Caki2 (cell line): ENCODE measurements at places on chromosomes 3 and 15. TPM values are rescaled to one million over a fixed set of nuclear protein-coding genes. Genes with fewer than 3 reads are reported as not detected.

GRCh38 chr3:145673838-145674237 is 487.1 kb downstream of the PLOD2 start:
- DNase-seq, result no peak

DNA sequence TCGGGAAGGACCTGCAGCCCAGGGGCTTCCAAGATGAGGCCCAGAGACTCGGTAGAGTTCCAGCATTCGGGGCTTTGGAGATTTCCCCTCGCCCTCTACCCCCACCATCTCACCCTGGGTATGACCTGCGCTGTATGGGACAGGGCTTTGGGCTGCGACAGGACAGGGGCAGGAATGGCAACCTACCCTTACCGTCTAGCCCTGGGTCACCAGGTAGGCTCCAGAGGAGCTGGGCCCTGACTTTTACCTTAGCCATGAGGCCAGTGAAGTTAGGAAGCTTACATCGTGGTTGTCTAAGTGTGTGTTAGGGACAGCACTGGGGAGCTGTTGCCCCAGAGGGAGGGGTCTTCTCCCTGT is 683 bp downstream of the PPM1M start:
- no peak for DNase-seq

- peak; percentile 40 for DNase-seq
These were observed 806.5 kb downstream of the OTOL1 start for GRCh38 chr3:162302983-162303624.

Gene CA12
- 194 and 272 TPM in 2 replicates for total RNA-seq

Gene SPATA12
- total RNA-seq, result 0.43 and 1.0 TPM in 2 replicates

DNA sequence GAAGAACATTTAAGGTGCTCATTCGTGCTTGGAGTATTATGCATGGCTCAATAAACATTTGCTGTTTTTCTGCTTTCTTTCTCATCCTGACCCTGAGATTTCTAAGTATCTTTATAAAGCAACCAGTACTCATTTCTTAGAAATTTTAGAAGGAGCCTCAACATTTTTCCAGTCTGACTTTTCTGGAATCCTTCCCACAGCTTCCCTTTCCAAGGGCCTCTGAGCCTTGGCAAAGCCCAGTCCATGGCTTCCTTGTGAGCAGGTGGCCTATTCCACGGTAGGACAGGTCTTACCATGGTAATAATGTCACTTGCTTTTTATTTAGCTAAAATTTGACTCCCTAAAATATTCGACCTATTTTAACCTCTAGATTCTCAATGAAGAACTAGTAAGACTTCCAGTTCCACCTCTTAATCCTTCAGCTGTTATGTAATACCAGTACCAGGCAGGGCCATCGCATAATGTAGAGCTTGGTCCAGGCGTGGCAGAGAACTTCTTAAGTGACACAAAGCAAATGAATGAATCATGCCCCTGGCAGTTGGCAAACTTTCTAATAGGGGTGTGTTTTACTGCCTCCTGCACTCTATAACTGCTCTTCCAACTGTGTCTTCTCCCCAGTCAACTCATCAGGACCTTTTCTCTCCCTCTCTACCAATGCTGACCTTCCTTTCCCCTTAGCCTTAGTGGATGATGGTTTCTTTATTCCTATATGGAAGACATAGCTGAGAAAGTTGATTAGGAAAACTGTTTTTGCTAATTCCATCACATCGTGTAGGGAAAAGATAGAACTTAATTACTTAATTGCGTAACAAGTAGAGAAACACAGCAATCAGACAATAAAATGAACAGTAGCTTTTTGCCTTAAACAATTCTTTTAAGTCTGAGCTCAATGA is 894 bp upstream of the TM4SF4 start:
- peak; percentile 85 for DNase-seq

DNA sequence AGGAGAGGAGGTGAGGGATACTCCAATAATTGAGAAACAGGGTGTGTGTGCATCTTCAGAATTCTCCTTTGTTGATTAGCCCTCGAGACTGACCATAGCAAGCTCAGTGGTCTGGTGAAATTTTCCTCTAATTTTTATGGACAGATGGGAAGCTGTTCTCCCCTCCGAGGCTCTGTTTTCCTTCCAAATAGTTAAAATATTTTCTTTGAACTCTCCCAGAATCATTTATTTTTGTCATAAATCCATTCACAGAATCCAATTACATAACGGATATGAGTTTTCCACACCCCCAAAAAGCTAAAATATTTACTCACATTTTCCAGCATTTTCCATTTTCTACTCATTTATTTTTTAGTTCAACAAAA is 36.5 kb downstream of the QTRT2 start:
- no peak for DNase-seq

GRCh38 chr3:38281895-38282686 is at the start of gene SLC22A14:
Gene SLC22A14 (plus strand): TSS chr3:38282294. CDS start chr3:38306027, 23,733 bp downstream.
- DNase-seq, result no peak
